ENCODE measurements at places on chromosomes 5 and 9. TPM values are rescaled to one million over a fixed set of nuclear protein-coding genes. Genes with fewer than 3 reads are reported as not detected.

DNA sequence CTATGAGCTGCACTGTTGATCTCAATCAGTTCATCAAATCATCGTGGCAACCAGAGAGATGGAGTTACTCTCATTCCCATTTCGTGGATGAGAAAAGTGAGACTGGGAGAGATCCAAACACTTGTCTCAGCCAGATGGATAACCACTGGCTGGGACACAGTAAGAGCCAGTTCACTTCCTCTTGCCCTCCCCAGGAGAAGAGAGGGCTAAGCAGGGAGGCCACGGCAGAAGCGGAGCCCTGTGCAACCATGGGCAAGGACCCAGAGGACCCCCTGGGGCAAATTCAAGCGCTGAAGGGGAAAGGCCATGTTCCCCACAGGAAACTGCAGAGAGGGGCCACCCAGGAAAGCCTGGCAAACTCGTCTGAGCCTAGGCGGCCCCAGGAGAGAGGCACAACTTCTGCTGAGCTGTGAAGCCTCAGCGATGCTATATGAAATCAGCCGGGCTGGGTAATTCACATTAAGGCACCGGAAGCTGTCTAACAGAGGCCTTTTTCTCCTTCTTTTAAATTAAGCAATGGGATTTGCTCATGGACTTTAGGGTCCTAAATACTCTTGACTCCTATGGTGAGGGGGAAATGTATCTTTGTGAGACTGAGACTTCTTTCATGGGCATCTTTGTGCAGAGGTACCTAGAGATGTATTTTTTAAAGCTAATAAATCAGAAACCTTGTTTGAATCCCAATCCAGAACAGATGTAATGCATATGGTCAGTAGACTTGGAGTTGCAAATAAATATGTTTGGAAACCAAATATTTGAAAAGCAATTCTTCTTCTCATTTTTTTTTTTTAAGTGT lies 137.1 kb upstream of the SMIM23 start:
- no peak for DNase-seq

DNA sequence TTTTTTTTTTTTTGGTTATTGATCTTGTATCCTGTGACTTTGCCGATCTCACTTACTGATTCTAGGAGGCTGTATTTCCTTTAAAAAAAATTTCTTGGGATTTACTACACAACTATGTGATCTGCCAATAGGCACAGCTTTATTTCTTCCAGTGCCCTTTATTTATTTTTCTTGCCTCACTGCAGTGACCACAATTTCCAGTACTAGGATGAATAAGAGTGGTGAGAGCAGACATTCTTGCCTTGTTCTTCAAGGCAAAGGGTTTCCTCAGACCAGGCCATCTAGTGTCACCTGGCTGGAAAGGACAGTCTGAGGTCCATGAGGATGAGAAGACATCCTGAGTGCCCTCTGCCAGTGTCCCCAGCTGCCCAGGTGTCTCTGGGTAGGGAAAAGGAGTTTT lies 265.4 kb downstream of the SPOCK1 start:
- no peak for DNase-seq

The ISL1 gene
- polyA plus RNA-seq: 2.4 TPM

- no peak for DNase-seq
Measured at GRCh38 chr5:131488463-131488862, 146.6 kb downstream of the RAPGEF6 start.

- no peak for DNase-seq
Measured at GRCh38 chr9:105168870-105169319, 75.6 kb upstream of the SLC44A1 start.

GRCh38 chr5:148785223-148785622 lies 41.2 kb upstream of the ADRB2 start:
- no peak for DNase-seq

GRCh38 chr9:71685988-71686387 lies 82.3 kb downstream of the CEMIP2 start:
- DNase-seq: no peak

DNA sequence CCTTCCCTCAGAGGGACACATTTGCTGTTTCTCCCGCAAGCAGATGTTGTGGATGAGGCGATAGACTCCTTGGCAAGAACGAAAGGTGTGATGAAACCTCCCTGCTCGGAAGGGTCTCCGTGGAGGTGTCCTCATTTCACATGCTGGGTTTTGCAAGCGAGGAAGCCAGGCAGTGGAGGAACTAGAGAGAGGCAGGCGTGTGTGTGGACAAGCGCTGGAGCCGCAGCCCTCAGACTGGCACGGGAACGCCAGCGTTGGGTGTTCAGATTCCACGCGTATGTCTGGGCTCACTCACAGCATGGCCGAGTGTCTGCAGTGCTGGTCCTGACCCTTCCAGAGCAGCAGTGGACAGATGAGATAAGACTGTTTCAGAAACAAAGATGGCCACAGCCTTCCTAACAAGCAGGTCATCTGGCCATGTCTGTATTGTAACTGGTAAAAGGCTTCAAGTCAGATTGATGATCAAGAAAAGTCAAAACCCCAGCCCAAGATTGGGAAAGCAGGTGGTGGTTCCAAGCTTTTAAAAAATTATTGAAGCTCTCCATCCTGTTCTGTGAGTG lies 35.0 kb upstream of the NCS1 start:
- DNase-seq: no peak

GRCh38 chr5:157903117-157903450 lies 44.1 kb upstream of the CLINT1 start:
- DNase-seq: no peak

The C6 gene
- polyA plus RNA-seq: not detected

GRCh38 chr5:138943599-138944173 lies 68.6 kb upstream of the LRRTM2 start:
- no peak for DNase-seq

GRCh38 chr5:152314196-152314829 lies 90.8 kb downstream of the NMUR2 start:
- no peak for DNase-seq

The HMCN2 gene
- not detected for polyA plus RNA-seq

DNA sequence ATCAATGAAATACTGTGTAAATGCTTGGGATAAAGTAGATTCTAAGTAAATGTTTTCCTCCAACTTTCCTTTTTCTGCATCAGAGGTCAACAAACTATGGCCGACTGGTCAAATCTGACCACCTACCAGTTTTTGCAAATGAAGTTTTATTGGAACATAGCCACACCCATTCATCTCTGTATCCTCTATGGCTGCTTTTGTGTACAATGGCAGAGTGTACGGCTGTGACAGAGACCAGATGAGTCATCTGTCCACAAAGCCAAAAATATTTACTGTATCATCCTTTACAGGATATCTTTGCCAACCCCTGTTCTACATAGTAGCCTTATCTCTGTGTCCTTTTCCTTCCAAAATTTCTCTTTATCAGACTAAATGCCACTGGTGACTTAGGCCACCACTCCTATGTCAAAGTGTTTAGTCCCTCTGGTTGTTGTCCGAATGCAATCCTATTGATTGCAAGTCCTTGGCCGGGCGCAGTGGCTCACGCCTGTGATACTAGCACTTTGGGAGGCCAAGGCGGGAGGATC lies 218.4 kb upstream of the KLF4 start:
- no peak for DNase-seq

The FBP1 gene
- 0.29 TPM for polyA plus RNA-seq

The CRB2 gene
- polyA plus RNA-seq: not detected

The BNC2 gene
- polyA plus RNA-seq: 1.1 TPM

DNA sequence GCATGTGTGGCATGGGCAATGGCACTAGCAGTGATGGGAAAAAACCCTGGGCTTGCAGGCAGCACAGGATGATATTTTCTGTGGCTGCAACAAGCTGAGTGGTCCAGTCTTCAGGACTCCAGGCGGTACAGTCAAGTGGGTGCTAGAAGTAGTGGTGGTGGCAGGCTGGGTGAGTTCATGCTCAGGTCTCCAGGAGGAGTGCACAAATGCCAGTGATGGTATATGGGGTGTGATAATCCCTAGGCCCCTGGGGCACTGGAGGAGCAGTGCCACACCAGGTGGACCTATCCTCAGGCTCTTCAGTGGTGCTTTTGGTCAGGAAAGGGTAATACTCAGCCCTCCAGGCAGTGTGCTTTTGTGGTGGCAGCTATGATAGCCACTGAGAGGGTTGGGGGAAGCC lies 496.4 kb downstream of the PRR16 start:
- no peak for DNase-seq

The PCDHB16 gene
- 0.09 TPM for polyA plus RNA-seq

DNA sequence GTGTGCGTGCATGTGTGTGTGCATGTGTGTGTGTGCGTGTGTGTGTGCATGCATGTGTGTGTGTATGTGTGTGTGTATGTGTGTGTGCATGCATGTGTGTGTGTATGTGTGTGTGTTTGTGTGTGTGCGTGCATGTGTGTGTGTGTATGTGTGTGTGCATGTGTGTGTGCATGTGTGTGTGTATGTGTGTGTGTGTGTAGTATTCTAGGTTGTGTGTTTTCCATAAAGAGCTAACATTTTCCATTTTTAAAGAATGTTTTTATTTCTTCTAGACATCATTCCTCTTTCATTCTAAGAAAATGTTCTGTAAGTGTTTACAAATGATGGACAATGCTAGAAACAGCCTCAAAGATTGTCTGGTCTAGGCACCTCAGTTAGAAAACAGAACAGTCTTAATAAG lies 15.6 kb downstream of the ENTREP1 start:
- DNase-seq: no peak

The LECT2 gene
- polyA plus RNA-seq: not detected

GRCh38 chr5:148595697-148596096 lies 58.6 kb downstream of the HTR4 start:
- no peak for DNase-seq

DNA sequence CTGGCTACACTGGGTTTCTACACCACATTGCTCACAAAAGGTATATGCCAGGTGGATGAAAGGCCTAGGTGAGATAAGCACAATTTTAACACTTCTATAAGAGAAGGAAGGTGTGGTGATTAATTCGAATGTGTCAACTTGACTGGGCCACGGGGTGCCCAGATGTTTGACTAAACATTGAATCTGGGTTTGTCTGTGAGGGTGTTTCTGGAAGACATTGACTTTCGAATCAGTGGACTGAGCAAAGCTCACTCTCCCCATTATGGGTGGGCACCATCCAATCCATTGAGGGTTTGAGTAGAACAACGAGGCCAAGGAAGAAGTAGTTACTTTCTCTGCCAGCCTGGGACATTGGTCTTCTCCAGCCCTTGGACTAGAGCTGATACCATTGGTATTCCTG lies 78.2 kb upstream of the COL5A1 start:
- no peak for DNase-seq

GRCh38 chr5:13833440-13833839 lies 111.0 kb downstream of the DNAH5 start:
- no peak for DNase-seq
